ENCODE measurements at places on chromosomes 2 and 18.

DNA sequence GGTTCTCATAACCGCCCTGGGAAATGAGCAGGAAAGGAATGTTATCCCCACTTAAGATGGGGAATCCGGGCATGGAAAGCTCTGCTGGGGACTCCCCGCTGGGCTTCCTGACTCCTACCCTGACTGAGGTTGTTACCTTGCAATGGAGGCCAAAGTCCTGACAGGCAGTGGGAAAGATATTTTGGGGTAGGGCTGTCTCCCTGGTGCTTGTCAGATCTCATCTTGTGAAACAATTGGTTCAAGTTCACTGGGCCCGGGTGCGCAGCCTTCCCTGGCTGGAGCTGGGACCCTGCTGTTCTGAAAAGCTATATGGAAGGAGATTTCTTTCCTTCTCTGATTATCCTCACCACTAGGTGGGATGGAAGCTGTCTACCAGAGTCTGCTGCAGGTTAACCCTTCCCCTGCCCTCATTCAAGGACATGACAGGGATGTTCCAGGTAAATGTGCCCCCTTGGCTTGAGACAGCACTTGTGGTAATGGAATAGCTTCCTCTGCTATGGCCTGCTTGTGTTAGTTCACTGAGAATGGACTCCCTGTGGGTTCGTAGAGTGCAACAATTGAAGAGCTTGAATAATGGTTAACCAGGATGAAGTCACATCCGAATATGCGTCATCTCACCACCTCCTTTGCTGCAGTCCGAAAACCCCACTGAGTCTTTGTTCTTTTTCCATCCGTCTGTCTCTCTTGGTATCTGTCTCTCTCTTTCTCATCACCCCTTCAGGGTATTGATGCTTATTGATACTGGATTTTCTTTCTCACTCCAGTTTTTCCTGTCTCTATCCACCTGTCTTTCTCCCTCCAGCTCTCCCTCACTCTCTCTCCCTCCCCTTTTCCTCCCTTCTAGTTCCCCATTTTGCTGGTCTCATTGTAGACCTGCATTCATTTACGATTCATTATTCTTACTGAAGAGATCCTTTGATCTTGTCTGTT lies 67.8 kb upstream of the EPAS1 start:
- peak; percentile 50 for DNase-seq

GRCh38 chr2:96082211-96083063 lies 33.9 kb downstream of the ADRA2B start:
- no peak for DNase-seq

- no peak for DNase-seq
These were observed 35.7 kb downstream of the ODC1 start for GRCh38 chr2:10412380-10412779.

- no peak for DNase-seq
These were observed 83.5 kb downstream of the NFATC1 start for GRCh38 chr18:79479116-79479760.

GRCh38 chr2:2940702-2941101 lies 436.9 kb downstream of the EIPR1 start:
- no peak for DNase-seq

- DNase-seq, result peak; percentile 89
These were observed 15.3 kb downstream of the CHRNA1 start for GRCh38 chr2:174748948-174749347.

Measured in H1 (cell line).